ENCODE measurements at places on chromosomes 12 and 14. TPM values are rescaled to one million over a fixed set of nuclear protein-coding genes. Genes with fewer than 3 reads are reported as not detected.

GRCh38 chr14:22521449-22522239, 67.4 kb downstream of the DAD1 start:
- DNase-seq = no peak

DNA sequence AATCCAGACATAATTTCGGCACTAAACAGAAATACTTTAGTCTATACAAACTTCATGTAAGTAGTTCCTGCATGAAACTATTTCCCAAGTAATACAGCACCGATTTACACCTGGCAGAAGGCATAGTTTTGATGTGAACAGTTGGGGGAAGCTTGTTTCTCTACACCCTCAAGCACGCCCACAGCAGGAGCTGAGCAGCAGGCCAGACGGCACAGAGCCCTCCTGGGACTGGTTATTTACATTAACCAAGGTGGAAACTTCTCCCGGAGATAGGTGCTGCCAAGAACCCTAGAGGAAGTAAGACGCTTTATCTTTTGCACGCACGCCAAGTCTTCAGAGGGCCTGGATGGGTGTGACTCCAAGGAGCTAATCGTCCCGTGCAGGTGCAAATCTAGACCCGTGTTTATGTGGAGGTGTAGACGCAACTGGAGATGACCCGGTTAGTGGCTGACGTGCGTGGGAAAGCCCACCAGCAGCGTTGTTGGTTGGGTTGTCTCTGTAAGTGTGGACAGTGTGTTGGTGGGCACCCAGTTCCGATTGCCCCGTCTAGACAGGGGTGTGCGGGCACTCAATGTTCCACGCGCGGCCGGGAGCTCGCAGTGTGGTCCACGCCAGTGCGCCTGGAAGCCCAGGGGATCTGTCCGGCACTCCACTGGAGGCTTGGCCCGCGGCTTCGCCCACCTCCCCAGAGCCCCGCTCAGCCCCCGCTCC, 767 bp upstream of the TCP11L2 start:
- no peak for DNase-seq

INSM2 gene
- polyA plus RNA-seq = 0.04 TPM

- DNase-seq = no peak
These were observed 23.5 kb upstream of the C12orf50 start for GRCh38 chr12:88052686-88053085.

- DNase-seq = no peak
These were observed 1058.9 kb downstream of the GALC start for GRCh38 chr14:86933958-86934595.

Measured in left renal pelvis (tissue), 4 donors.